ENCODE measurements at places on chromosomes 7 and 10.
A peak's percentile ranks its signal among the peaks of the same experiment; 100 is the strongest.

GRCh38 chr7:80499350-80499953 is 12.4 kb downstream of the GNAT3 start:
- no peak for DNase-seq

- no peak for DNase-seq
Observed at GRCh38 chr10:120503689-120504088, 46.7 kb downstream of the PLPP4 start.

GRCh38 chr7:149670288-149670687 is 103.1 kb downstream of the ZNF467 start:
- DNase-seq, result peak; percentile 54

DNA sequence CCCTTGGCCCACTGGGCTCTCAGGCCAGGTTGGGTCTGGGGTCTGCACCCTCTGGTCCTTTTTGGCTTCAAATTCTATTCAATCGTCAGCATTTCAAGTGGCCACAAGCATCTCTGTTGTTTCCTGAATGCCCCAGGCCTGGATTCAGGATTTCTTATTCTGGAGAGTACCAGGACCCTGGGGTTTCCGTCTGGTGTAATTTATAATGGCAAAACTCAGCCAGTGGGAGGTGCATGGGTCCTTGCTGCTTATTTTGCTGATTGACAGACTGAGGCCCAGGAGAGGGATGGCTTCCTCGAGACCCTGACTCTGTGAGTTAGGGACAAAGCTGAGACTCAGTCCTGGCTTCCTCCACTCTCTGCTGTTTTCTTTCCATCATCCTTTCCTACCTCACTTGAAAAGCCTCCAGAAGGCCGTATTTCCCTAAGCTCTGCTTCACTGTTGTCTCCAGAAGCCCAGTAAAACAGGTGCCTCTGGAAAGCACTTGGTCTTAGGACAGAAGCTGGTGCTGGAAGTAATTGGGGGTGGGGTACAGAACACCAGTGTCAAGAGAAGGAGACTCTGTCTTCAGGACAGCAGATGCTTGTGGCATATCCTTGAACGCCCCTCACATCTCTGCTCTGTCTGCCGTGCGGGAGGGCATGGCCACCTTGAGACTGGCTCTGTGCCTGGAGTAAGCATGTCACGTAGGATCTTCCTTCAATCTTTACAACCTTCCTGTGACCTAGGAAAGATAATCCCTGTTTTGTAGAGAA is 39.4 kb upstream of the SH2D4B start:
- DNase-seq, result no peak

- peak; percentile 23 for DNase-seq
Observed at GRCh38 chr7:78769481-78770101, 683.9 kb downstream of the MAGI2 start.

DNA sequence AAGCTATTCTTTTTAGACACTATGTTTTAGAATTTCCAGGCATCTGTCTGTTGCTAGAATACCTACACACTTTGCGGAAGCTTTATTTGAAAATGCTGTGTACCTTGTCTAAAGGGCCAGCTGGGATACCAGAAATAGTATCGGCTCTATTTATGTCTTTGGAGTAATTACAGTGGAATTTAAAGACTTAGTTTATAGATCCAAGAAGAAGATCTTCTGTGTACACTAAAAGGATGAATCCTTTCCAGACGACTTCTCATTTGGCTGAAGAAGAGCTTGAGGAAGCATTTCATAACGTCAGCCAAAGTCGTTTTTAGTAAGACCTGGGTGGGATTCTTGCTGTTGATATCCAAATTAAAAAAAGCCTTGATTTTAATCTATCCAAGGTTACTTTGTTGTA is 365.9 kb downstream of the INHBA start:
- DNase-seq, result no peak

- no peak for DNase-seq
Observed at GRCh38 chr7:35971133-35971891, 170.5 kb downstream of the SEPTIN7 start.

GRCh38 chr10:22683140-22683389 is 31.3 kb downstream of the PIP4K2A start:
- no peak for DNase-seq

GRCh38 chr10:1089017-1089689 is 33.0 kb downstream of the WDR37 start:
- DNase-seq, result no peak

DNA sequence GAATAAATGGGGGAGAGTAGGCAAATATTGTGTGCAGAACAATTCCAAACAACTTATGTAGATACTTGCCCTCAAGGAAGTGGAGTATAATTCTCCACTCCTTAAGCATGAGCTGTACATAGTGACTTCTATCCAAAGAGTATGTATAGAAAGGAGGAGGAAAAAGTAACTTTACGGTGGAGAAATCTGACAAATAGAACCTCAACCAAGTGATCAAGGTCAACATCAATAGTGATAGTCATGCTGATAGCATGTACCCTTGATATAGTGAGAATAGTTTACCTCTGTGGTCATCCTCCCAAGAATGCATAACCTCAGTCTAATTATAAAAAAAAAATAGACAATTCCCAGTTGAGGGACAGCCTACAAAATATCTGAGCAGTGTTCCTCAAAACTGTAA is 89.1 kb upstream of the NANOS1 start:
- no peak for DNase-seq

DNA sequence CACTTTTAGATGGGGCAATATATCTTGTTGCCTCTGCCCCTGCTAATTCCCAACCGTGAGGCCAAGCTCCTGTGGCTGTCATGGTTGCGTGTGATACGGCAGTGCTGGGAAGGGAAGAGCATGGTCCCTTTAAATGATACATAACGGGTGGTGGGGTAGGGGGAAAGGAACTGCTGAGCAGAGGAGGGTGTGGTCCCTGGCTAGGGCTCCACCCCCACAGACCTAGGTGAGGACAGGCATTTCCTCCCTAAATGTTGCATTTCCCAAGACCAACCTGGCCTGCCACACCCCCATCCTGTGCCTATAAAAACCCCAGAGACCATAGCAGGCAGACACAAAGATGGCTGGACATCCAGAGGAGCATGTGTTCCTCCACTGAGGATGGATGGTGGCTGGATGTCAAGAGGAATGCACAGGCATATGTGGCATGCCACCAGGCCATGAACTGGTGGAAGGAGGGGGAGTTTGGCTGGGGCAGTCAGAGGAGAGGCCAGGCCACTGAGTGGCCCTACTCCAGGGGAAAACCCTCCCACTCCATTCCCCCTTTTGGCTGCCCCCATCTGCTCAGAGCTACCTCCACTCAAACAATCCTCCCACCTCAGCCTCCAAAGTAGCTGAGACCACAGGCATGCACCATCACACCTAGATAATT is 104.0 kb downstream of the PLXDC2 start:
- DNase-seq, result no peak

DNA sequence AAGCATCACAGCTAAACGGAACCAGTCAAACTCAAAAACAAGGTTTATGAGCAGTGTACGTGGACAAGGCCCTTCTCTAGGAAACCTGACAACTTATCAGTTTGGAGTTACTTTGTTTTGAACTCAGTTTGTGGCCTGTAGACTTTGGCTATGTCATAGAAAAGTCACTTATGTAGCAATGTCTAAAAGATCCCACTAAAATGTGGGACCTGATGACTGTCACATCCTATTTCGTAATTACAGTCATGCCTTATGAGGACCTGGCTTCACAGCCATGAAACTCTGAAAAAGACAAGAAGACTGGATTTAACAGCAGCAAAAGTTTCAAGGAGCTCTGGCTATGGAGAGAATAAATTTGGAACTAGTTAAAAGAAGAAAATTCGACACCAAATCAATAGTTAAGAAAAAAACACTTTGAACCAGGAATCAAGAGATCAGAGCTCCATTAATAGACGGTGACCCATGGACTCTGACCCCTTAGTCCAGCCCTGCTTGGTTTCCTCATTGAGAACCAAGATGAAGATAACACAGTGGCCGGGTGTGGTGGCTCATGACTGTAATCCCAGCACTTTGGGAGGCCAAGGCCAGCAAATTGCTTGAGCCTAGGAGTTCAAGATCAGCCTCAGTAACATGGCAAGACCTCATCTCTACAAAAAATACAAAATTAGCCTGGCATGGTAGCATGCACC is 204.3 kb downstream of the SFMBT2 start:
- no peak for DNase-seq

DNA sequence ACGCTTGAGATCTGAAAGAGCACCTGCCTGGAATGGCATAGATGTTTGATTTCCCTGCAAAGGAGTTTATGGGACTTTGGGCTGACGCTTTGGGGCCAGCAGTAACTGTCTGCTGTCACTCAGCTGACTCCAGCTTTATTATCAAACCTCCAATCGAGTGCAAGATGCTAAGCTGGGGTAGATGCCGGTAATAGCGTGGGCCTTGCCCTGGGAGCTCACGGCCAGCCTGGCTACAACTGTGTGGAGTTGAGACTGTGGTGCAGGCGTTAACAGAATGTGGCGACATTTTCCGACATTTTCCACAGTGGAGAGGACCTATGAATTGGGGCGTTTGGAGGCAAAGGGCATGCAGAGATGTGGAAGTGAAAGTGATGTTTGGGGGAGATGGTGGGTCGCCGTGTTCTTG is 1.3 kb downstream of the CHST12 start:
- DNase-seq, result no peak

- no peak for DNase-seq
Observed at GRCh38 chr10:16811765-16812164, 5.5 kb downstream of the RSU1 start.

DNA sequence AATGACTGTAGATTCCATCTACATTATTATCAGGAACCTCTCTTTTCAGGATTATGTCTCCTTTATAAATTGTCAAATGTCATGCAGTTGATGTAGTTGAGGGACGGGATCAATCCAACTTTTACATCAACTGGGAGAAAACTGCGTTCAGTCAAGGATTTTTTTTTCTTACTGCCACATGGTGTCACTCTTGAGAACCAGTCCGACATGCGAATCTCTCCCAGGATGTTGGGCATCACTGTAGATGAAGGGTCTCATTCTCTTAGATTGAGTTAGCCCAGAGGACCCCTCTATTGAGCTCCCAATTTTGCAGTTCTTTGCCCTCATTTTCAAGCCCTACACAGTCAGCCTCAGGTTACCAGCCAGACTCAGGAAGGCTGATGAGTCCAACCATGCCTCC is 120.3 kb upstream of the PTPRZ1 start:
- peak; percentile 3 for DNase-seq

GRCh38 chr10:52027055-52027705 is 286.9 kb upstream of the DKK1 start:
- DNase-seq, result peak; percentile 14

DNA sequence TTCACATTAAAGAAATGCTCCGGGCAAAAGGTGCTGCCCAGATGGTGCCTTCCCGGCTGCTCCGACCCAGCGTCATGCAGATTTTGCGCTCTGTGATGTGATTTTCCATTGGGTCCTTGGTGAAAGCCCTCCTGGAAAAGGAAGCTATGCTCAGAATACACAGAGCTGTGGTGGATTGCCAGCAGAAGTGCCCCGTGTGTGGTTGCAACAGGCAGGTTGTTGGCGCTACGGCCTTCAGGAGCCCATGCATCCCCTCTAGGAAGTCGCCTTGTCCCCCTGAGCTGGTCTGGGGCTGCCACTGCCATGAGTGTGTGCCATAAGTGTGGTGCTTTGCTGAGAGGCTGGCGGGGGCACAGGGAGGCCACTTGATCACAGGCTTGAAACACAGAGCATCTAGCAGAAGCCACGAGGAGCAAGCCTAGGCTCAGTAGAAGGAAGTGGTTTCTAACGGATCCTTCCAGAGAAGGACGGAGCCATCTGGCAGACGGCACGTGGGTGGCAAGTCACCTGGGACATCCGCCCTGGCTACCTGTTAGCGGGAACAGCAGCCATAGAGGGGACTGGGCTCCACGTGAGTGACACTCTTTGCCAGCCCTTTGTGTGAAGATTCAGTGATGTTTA is 210.9 kb downstream of the CUX1 start:
- DNase-seq, result no peak

DNA sequence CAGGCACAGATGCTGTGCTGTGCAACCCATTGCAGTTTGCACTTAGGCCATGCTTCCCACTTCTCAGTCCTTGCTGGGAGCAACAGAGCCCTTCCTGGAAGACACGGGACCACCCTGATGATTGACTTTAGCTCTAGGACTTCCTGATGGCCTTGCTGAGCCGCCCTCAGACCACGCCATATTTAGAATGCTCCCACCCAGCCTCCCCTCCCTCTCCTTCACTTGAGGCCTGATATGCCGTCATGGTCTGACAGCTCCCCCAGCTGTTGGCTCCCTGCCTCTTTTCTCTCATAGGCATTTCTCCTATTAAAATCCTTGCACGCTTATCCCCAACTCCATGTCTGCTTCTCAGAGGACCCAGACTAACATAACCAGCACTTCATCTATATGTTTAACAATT is 29.4 kb upstream of the GATAD1 start:
- DNase-seq, result no peak

GRCh38 chr10:124224331-124225028 is 131.1 kb upstream of the CHST15 start:
- no peak for DNase-seq

GRCh38 chr10:53166325-53166724 is 393.7 kb upstream of the MBL2 start:
- DNase-seq, result no peak

- DNase-seq, result peak; percentile 89
Observed at GRCh38 chr10:100481462-100482081, 18.8 kb downstream of the WNT8B start.

DNA sequence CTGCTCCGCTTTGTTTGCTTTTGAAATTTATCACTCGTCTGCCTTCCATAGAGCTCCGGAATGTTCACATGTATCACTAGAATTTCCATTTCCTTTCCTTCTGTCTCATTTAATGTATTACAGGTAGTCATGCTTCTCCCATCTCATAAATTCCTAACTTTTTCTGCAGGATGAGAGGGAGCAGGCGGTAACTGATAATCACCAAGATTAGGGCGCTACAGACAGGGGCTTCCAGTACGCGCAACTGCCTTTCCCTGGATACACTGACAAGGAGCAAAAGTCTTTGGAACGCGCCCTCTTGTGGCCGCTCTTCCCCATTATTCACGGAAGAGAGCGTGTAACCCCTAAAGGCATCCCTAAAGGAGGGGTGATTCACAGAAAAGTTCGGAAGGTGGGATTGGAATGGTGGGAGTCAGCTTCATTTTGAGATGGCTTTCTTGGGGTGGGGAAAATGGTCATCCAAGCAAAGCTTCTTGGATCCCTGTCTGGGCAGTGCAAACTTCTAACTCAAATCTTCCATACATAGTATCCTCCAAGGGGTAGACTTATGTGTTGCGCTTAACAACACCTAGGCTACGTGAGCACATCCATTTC is 6.5 kb downstream of the INHBA start:
- DNase-seq, result peak; percentile 92

GRCh38 chr10:101258179-101258885 is 29.1 kb upstream of the LBX1 start:
- no peak for DNase-seq

GRCh38 chr10:70324951-70325781 is 41.4 kb upstream of the NPFFR1 start:
- no peak for DNase-seq

DNA sequence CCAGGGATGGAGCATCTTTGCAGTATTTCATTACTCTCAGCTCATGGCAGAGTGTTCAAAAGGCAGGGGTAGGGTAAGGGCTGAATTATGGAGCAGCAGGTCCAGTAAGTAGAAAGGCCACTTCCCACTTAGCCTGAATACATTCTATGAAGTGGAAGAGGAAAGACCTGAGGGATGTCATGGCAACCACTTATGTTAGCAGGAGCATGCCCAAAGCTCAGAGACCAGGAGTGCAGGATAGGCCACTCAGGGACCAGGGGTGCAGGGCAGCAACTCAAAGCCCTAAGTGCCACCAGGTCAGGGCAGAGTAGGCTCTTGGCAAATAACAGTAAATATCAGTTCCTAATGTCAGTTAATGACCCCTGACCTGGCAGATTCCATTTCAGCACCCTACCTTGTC is 3.6 kb downstream of the SRI start:
- no peak for DNase-seq

- peak; percentile 15 for DNase-seq
Observed at GRCh38 chr7:131111081-131111576, 216.5 kb upstream of the MKLN1 start.

GRCh38 chr7:1691601-1692514 is 21.8 kb downstream of the ELFN1 start:
- DNase-seq, result no peak
